ENCODE measurements at places on chromosomes 12 and 14.

- DNase-seq = no peak
These were observed 191.4 kb downstream of the PLCZ1 start for GRCh38 chr12:18546399-18546798.

DNA sequence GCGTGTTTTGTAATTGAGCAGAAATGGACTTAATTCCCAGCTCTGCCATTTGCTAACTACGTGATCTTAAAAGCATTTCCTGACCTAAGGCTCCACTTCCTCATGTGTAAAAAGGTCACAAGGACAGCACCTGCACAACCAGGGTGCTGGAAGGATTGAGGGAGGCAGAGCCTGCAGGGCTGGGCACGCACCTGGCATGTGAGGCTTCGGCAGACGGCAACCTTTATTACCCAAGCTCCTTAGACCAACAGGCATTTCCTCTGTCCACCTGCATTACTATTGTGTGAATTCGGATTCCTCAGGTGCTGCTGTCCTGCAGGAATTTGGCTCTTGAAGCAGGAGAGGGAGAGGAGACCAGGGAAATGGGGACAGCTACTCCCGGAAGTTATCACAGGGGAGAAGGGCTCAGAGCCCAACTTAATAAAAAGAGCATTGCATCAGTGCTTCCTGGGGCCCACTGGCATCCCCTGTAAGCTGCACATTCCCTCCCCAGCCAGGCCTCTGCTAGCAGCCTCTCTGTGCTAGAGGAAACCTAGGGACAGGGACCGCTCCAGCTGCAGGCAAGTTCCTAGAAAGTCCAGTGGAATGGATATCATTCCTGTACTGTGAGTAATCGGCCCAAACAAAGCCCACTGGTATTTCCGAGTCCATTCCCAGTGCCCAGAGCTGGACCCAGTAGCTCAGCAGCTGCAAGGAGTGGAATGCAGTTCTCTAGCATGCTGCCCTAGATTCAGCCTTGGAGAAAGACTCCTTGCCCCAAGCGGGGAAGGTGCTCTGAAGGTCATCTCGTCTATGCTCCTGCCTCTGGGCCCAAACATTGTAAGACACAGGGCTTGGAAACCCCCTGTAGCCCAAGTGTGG, 157.1 kb upstream of the CCND2 start:
- no peak for DNase-seq

- DNase-seq = no peak
These were observed 2.1 kb upstream of the INHBE start for GRCh38 chr12:57452937-57453509.

DNA sequence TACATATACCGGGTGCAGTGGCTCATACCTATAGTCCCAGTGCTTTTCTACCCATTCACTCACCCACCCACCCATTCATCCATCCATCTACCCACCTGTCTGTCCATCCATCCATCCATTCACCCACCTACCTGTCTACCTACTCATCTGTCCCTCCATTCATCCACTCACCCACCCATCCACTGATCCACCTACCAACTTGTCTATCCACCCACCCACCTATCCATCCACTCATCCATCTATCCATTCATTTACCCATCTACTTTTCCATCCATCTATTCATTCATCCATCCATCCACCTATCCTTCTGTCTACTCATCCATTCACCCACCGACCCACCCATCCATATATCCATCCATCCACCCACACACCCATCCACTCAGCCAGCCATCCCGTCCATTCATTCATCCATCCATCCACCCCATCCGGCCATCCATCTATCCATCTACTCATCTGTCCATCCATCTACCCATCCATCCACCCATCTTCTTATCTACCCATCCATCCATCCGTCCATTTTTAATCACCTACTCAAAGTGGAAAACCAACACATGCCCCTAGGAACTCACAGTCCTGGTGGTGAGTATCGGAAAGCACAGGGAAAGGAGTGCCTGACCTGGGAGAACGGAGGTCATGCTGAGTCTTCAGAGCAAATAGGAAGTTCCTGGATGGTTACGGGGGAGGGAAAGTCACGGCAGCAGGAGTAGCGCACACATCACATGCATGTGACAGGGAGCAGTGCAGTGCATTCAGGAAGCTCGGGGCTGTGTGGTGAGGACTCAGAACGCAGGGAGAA, 20.0 kb downstream of the DDX51 start:
- no peak for DNase-seq

DNA sequence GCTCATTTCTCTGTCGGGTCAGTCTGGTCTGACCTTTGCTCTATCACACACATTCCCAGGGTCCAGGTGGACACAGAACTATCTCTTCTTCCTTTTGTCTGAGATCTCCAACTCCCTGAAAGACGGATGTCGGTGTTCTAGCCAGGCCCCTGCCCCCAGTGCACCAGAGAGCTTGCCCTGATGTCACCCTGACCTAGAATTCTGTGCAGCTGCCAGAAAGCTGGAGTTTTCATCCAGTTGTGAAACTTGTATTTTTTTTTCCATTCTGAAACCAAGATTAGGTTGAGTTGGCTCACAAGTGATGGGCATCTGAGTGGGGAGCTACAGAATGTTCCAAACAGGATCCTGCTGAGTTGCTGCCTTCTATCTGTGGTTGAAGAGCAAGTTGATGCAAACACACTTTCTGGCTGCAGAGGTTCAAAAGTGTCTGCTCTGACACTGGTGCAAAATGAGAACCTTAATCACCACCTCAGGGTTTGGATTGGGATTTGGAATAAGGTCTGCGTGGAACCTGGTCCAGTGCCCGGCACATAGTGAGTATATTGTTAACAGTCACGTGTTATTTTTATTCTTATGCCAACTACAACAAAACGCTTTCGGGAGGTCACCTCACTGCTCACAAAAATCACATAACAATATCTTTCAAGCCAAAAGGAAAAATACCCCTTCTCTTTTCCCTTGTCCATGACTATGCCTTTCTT, 211.5 kb downstream of the SLC15A4 start:
- no peak for DNase-seq

DNA sequence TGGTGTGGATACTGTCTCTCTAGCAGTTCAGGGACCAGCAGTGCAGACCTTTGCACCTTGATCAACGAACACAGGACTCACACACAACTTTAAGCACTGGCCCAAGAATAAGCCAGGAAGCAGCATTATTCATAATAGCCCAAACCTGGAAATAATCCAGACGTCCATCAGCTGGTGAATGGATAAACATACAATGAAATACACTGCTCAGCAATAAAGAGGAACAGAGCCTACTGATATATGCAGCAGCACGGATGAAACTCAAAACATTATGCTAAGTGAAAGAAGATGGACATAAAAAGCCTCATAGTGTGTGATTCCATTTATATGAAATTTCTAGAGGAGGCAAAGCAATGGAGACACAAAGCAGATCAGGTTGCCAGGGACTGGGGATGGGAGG, 303.9 kb upstream of the FKBP4 start:
- DNase-seq = no peak

- DNase-seq = no peak
These were observed 6.0 kb upstream of the UBE2N start for GRCh38 chr12:93447555-93448290.

DNA sequence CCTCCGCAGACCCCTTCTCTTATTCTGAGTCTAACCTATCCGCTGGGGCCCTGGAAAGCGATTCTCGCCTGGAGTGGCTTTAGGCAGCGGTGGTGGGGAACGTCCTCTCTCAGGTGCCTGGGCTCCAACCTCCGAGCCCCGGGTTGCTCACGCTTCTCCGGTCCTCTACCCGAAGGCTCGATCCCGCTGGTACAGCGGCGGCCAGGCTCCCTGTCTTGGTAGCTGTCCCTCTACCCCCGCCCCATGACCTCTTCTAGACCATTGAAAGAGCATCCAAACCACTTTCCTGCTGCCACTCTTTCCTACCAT, 505 bp upstream of the HEBP1 start:
- DNase-seq = no peak

DNA sequence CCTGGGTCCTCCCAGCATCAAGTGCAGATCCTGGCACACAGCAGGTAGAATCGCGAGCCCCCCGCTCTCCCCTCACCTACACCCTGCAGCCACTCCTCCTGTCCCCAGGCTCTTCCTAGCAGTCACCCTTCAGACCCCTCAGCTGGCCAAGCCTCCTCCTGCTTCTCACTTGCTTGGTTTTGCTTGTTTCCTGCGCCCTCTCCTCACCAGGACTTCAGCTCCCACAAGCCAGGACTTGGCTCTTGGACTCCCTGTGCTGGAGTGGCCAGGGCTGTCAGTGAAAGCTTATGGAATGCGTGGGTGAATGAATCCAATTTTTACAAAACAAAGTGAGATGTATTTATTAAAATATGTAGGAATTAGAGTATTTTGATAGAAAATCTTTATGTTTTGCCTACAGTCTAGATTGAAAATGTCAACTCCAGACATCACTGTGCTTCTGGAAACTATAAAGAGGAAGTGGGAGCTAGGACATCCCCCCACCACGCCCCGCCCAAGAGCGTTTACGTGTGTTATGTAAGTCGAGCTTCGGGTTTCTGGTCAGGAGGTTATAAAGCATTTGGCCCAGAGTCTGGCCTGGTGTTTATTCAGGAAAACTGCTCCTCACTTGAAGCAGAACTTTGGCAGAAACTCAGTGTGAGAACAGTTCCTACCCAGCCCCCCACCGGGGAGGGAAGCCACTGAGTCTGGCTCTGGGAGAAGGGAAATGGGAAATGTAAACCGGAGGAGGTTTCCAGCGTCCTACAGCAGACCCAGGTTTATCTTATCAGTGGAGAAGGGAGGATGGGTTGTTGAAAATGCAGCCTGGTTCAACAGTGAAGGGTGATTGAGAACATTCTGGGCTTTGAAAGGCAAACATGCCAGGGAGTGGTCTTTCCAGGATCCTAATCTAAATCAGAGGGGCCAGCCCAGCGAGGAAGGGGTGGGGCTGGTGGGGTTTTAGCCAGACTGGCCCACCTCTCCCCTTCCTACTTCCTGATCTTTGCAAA, 8.8 kb downstream of the ALDH2 start:
- no peak for DNase-seq

- DNase-seq = no peak
These were observed 9.9 kb downstream of the ISCU start for GRCh38 chr12:108572166-108572790.

- no peak for DNase-seq
These were observed 172.9 kb downstream of the CEP128 start for GRCh38 chr14:80768646-80769045.

DNA sequence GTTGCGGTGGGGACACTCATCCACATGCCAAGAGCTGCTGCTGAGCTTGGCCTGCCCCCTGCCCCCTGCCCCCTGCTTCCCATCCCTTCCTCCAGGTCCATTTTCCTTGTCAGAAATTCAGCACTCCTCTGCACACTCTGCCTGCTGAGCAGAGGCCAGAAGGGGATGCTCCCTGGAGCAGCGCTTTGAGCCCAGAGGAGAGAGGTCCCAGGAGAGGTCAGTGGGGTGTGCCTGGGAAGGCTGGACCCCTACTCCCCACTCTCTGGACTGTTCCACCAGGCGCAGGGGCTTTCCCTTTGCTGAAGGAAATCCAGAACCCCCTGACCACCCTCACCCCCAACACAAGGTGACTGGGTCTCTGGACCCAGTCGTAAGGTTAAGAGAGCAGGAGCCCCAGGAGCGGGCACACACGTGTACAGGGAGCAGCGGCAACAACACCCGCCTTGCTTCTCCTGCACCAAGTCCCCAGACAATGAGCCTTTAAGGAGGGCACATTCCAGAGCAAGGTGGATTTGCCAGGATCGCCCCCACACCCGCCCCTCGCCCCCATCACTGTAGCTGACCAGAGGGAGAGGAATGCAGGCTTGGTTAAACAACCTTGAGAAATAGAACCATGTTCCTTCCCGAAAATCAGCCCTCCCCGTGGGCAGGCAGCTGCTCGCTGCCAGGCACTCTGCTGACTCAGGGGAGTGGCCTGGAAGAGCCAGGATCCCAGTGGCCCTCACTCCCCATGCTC, 30.7 kb downstream of the ISCA2 start:
- DNase-seq = no peak

- DNase-seq = no peak
These were observed 33.8 kb downstream of the APPL2 start for GRCh38 chr12:105202202-105202601.

GRCh38 chr12:7948589-7949260, 12.7 kb upstream of the SLC2A3 start:
- no peak for DNase-seq

GRCh38 chr12:103924761-103925641, 5.2 kb upstream of the HSP90B1 start:
- DNase-seq = peak; percentile 31

DNA sequence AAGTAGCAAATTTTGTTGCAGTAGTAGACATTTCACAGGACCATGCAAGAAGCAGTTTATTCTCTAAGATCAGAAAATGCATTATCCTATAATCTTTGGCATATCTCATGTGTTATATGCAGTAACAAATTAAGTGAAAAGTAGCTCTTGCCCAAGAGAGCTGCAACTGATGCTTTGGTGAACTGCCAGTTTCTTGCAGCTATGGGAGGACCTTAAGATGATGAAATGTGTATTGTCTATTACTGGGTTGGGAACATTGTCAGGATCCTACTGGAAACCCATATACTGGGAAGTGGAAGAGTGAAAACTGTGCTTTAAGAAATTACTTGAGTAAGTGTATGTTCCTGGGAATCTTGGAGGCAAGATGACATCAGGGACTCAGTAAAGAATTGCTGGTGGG, 238.8 kb downstream of the DACT1 start:
- DNase-seq = no peak

GRCh38 chr12:66900616-66901015, 221.7 kb upstream of the GRIP1 start:
- no peak for DNase-seq

DNA sequence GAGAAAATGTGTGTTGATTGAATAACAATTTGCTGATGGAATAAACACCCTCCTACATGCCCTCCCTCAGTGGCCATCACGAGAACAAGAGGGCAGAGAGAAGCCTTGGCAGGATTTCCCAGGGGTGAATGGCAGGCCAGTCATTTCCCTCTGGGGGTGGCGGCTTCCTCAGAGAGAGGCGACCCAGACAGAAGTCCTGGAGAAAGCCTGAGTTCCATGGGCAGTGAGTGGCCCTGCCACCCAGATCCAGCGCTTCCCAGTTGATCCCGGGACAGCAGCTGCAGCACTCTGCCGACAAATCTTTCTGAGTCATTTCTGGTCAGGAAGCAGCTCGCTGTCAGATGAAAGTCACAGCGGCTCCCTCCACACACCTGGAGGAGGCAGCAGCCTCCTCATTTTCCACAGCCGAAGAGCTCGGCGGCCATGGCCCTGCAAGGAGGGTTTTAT, 123.0 kb downstream of the SCARB1 start:
- no peak for DNase-seq

GRCh38 chr12:50734409-50735263, 29.3 kb upstream of the ATF1 start:
- no peak for DNase-seq
